ENCODE measurements at places on chromosomes 6 and 20.

DNA sequence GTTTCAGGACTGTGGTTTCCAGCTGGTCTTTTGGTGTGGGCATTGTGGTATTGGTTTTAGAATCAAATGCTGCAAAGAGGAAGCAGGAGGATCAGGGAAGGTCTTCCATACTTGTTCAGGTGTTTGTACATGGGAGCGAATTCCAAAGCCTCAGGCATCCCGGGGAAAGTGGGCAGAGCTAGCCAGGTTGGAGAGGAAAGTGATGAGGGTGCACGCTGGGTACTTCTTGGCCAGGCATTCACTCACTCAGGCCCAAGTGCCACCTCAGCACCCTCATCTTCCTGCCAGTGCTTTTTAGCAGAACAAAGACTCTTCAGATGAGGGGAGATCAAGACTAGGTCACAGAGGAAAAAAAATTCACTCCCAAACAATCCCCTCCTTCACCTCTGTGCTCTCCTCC is 241.1 kb upstream of the TBX18 start:
- no peak for DNase-seq

DNA sequence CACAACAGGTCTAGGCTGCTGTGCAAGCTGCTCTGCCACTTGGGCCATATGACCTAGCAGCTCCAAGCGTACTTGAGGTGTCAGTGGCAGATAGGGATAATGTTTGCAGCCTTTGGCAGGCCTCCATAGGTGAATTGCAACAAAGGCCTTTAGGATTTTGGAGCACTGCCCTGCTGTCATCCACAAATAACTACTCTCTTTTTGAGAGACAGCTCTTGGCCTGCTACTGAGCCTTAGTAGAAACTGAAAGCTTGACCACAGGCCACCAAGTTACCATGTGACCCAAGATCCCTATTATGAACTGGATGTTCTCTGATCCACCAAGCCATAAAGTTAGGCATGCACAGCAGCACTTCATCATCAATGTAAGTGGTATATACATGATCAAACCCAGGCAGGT is 29.9 kb downstream of the FBXO30 start:
- no peak for DNase-seq

DNA sequence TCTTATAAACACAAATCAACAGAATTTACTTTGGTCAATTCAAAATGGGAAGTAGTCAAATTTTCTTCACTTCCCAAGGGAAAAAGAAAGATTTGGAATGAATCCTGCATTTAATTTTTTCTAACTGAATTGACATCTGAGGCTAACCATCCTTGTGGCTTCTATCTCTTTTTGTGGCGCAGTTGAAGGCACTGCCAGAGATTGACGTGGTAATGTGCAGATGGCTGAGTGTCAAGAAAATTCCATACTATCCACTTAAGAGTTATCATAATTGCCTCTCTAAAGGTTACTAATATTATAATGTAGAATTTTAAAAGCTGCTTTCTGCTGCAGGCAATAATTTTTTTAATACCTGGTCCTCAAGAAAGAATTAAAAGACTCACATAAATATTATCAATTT is 162.3 kb downstream of the KLHL32 start:
- no peak for DNase-seq

GRCh38 chr6:151548201-151548600 is 54.4 kb downstream of the CCDC170 start:
- no peak for DNase-seq

- DNase-seq: no peak
Observed at GRCh38 chr20:8670893-8671215, 398.0 kb upstream of the PLCB4 start.

GRCh38 chr6:107730106-107730505 is 94.0 kb downstream of the SCML4 start:
- DNase-seq: no peak

DNA sequence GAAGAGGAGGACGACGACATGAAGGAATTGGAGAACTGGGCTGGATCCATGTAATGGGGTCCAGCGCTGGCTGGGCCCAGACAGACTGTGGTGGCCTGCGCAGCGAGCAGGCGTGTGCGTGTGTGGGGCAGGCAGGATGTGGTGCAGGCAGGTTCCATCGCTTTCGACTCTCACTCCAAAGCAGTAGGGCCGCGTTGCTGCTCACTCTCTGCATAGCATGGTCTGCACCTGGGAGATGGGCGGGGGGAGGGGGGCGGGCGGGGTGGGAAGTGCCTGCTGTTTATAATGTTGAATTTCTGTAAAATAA is 42.3 kb downstream of the CHMP4B start:
- no peak for DNase-seq

DNA sequence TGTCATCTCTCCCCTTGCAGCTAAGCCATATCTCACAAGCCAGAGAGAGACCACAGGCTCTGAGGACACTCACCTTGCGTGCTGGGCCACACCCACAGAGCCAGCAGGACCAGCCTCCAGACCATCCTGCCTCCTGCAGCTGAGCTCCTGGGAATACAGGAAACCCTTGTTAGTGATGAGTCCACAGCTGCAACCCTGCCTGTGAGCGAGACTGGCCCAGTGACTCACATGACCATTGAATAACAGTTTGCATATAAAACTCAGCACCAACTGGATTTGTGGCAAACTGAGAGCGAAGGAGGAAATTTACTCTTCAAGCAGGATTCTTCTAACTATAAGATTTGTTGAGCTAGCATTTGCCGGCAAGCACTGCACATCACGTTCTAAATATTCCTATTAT is 3.0 kb downstream of the THBS2 start:
- DNase-seq: no peak

DNA sequence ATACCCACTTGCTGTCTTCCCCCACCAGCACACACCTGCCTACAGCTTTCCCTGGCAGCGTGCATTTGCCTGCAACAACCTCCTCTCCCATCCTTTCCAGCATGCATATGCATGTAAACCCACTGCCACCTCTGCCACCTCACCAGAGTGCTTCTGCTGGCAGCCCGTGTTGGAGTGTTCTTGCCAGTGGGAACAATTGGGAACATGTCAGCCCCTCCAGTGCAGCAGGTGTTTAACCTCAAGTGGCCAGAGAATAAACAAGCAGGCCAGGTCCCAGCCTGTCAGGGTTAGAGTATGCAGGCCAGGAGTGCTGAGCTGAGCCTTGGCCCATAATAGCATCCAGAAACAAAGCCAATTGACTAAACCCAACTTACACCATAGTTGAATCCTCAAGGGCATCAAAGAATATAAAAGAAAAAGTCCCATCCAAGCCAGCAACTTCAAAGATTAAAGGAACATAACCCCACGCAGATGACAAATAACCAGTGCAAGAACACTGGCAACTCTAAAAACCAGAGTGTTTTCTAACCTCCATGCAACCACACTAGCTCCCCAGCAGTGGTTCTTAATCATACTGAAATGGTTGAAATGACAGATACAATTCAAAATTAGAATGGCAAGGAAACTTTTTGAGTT is 1212.1 kb upstream of the CITED2 start:
- peak; percentile 59 for DNase-seq

- DNase-seq: no peak
Observed at GRCh38 chr20:51059862-51060261, 37.0 kb upstream of the KCNG1 start.

- DNase-seq: no peak
Observed at GRCh38 chr6:80517525-80517924, 411.1 kb downstream of the BCKDHB start.

DNA sequence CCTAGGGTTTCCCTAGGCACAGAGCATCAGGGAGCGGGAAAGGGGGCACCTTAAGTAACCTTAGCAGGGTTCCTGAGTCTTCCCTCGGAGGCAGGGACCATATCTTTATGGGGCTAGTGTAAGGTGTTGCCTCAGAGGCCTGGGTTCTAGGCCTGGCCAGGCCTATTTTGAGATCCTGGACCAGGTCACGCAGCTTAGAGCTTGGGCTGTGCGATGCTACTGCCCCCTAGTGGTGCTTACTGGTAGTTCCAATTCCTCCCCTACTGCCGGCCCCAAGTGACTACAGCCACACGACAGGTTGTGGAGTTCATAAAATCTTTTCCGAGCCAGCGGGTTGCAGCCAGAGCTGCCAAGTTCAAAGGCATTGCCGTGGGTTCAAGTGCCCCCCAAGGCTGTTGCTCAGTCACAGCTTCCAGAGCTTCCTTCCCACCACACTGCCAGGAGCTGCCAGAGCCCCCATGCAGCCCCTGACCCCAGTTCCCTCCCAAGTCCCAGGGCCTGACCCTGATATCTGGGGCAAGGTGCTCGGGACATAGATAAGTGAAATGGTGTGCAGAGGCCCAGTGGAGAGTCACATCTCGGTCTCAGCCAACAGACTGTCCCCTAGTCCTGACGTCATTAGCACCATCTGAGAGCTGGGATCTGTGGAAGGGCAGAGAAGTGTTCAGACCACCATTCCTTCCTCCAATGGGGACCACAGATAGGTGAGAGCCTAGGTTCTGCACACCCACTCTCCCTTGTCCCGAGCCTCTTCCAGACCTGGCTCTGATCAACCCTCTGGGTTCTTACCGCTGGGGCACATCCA is 3.3 kb downstream of the LRRC73 start:
- DNase-seq: peak; percentile 92

DNA sequence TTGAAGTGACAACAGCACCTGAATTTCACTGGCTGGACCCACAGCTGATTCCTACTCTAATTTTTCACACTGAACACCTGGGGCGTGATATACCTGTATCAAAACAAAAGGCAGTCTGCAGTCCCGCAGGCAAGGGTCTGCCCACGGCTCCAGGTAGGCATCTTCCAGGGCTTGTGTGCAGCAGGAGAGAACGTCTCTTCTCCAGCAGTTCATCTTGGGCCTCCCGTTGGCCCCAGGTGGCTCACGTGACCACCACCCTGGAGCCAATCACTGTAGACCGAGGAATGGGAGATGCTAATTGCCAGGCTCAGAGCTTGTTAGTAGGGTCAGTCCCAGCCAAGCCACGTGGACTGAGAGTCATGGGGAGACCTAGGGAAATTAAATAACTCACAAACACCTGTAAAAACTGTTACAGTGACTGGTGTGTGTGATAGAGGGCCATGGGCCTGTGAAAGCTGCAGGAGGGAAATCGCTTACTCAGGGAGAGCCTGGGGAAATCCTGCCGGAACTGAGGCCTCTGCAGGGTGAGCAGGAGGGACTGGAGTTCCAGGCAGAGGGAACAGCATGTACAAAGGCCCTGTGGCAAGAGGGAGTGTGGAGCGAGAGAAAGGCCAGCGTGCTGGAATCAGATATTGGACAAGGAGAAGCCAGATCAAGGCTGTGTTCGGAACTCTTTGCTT is 83.4 kb downstream of the EYA2 start:
- no peak for DNase-seq

- DNase-seq: no peak
Observed at GRCh38 chr6:86619428-86619827, 317.9 kb upstream of the HTR1E start.

DNA sequence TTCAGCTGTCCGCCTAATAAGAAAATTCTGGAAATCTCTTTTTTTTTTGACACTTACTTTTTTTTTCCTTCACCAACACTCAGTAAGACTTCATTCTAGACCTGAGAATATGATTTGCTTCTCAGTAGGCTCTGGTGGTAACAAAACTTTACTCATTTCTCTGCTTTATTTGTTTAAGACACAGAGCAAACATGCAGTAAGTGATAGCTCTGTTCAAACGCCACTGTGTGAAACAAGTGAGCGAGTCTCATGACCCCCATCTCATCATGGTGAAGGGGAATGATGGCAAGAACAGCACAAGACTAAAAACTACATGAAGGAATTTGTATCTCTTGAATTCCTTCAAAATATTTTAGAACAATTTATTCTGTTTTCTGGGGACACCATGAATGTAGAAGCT is 541.6 kb upstream of the POU3F2 start:
- DNase-seq: no peak

- DNase-seq: no peak
Observed at GRCh38 chr6:21741221-21742109, 147.9 kb downstream of the SOX4 start.

DNA sequence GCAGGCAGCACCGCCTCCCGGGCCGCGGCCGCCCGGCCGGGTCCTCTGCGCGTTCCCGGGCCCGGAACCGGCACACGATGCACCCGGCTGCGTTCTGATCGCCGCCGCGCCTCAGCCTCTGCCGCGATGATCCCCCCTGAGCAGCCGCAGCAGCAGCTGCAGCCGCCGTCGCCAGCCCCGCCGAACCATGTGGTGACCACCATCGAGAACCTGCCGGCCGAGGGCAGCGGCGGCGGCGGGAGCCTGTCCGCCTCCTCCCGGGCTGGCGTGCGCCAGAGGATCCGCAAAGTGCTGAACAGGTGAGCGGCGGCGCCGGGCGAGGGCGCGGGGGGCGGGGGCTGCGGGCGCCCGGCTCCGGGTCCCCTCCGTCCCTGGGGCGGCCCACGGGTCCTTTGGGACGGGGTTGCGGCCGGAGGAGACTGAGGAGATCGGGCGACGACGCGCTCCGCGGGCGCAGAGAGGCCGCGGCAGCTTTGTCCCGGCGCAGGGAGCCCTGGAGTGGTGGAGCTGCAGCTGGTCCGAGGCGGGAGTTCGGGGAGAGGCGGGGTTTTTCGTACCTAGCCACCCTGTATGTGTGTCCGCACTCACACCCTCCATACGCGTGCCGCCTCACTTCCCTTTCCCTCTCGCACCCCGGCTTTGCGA is 659 bp downstream of the SLC35F1 start:
- DNase-seq: no peak

DNA sequence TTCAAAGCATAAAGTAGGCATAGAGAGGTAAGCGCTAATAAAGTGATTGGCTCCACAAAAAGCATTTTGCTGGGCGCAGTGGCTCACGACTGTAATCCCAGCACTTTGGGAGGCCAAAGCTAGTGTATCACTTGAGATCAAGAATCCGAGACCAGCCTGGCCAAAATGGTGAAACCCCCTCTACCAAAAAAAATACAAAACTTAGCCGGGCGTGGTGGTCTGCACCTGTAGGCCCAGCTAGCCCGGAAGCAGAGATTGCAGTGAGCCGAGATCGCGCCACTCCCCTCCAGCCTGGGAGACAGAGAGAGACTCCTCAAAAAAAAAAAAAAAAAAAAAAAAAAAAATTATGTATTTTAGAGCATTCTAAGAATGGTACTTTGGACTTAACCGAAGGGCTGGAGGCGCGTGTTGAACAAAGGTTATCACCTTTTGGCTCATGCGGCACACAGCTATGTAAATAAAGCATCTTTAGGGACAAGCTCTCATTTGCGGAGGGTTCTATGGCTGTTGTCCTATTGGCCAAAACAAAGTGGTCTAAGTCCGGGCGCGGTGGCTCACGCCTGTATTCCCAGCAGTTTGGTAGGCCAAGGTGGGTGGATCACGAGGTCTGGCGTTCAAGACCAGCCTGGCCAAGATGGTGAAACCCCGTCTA is 17.4 kb downstream of the HFE start:
- no peak for DNase-seq
